ENCODE measurements at places on chromosomes 3 and 15.
A peak's percentile ranks its signal among the peaks of the same experiment; 100 is the strongest.

DNA sequence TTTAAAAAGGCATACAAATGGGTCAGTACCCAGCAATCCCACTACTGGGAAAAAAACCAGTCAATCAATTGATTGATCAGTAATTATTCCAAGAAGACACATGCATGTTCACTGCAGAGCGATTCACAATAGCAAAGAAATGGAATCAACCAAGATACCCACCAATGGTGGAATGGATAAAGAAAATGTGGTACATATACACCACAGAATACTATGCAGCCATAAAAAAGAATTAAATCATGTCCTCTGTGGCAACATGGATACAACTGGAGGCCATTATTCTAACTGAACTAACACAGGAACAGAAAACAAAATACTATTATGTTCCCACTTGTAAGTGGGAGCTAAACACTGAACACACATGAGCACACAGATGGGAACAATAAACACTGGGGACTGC lies 103.1 kb downstream of the DLG1 start:
- DNase-seq = no peak

DNA sequence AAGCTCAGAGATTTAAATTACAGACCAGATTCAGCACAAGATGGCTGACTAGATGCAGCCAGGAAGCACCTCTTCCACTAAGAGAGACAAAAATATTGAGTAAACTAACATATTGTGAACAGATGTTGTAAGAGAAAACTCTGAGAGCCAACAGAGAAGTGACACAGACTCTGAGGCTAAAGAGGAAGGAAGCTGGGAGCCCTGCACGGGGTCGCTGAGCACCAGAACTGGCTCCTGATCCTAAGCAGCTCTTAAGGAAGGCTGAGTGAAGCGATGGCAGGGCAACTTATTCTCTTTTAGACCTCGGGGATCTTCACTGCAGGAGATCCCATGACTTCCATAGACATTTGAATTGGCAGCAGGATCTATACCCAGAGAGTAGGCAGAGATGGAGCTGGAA lies 578.0 kb upstream of the GRM7 start:
- DNase-seq = no peak

DNA sequence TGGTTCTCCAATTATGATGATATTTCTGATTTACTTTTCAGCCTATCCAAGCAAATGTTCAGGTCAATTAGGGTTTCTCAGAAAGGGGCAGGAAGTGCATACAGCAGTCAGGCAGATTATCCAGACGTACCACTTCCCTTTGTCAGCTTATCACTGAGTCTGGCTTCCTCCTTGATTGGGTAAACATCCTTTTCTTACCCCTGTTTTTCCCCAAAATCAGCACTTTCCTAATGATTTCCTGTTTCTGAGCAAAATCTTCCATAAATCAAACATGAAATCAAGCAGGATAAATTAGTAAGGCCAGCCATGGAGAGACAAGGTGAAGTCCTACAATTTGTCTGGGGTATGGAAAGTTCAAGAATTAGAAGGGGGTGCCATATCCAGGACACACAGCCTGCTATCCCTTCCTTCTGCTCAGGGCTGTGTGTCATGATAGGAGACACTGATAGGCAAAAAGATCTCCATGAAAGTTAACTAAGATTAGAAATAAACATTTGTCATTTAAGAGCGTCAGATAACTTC lies 29.0 kb downstream of the ADIPOQ start:
- DNase-seq = no peak

GRCh38 chr3:75768303-75769017 lies 16.9 kb downstream of the ZNF717 start:
- no peak for DNase-seq

DNA sequence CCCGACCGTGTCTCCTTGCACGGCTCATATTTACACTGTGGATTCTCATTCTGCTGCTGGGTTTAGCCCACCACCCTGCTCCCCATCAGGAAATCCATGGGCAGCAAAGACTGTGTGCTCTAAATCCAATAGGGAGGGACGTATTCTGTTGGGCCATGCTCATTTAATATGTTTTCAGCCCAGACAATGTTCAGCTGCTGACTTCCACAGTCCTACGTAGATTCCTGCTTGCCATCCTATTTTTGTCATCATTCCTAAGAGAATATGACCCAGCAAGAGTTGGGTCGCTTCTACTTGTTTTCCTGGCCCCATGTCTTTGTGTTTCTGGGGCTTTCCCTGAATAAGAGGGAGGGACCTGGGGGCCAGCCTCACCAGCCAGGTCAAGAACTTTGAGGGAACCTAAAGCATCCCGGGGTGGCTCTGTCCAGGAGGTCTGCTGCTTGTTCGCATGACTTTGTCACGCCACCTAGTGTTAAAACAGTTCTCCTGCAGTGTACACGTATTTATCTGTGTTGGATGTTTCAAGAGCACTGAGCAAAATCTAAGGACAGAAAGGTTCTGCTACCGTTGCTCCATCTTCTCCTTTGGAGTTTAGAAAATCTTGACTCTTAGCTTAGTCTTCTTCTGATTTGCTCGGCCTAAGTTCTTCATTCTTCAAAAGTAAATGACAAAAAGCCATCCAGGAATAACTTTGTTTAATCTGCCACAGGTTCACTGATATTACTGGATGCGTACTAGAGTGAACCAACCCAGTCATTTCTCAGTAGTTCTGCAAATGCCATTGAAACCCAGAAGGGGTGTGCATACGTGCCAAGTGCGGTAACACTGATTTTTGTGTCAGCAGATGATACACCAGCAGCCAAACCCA lies 79.8 kb upstream of the NR2E3 start:
- DNase-seq = peak; percentile 21

DNA sequence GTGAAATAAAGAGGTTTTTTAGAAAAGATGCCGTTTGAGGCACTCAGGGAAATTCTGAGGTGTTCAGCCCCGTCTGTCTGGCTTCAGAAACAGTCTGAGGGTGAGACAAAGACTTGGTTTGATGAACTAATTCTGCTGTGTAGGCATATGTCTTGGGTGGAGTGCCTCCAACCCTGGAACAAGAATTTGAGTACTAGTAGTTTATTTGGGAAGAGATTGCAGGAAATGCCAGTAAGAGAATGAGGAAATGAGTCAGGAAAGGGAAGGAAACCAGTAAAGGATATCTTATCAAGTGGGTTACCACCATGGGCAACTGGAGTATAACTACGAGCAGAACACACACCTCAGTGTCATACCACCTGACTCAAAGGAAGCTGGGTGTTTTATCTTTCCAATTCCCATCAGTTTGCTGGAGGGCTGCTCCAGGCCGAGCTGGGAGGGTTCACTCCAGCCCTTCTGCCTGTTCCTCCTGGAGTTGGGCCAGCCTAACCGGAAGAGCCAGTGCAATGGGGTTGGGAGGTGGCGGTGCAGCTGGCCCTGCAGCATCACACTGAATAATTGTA lies 75.3 kb downstream of the TGFBR2 start:
- DNase-seq = no peak

DNA sequence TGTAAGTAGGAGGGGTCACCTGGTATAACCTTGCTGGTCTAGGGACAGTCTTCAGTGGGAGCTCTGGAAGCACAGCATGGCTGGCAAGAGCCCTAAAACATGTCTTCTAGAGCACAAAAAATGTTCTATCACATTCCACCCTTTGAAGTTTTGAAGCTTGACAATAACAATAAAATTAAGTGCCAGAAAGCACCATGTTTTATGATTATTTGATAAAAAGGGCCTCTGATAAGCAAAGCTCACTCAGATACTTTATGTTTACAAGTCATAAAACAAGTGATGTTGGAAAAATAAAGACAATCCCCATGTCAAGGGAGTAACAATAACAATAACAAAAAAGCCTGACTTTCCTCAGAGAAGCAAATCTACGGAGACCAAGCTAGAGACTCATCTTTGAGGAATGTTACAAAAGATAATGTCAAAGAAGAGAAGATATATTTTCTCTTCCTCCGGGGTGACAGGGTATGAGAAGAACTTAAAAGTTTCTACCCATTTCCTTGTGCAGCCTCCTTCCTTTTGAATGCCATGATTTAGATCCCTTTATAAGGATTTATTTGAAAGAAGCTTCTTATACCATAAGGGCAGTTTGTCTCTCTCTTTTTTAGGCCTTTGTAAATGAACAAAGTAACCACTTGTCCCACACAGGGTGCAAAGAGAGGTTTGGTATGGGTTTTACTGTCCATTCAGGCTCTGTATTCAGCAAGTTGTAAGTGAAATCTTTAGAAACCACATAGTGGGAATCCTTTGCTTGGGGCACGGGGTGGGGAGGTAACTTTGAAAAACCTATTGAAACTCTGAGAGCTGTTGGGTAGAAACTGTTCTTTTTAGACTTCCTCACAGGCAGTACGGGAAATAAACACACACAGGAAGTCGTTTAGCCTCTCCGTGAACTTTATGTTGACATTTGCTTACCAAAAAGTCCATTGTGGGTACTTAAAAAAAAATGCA lies 109.6 kb upstream of the RBMS3 start:
- no peak for DNase-seq

- peak; percentile 38 for DNase-seq
These were observed 357.5 kb downstream of the FOXP1 start for GRCh38 chr3:71225951-71226564.

GRCh38 chr3:102714567-102714966 lies 279.8 kb downstream of the ZPLD1 start:
- DNase-seq = no peak

DNA sequence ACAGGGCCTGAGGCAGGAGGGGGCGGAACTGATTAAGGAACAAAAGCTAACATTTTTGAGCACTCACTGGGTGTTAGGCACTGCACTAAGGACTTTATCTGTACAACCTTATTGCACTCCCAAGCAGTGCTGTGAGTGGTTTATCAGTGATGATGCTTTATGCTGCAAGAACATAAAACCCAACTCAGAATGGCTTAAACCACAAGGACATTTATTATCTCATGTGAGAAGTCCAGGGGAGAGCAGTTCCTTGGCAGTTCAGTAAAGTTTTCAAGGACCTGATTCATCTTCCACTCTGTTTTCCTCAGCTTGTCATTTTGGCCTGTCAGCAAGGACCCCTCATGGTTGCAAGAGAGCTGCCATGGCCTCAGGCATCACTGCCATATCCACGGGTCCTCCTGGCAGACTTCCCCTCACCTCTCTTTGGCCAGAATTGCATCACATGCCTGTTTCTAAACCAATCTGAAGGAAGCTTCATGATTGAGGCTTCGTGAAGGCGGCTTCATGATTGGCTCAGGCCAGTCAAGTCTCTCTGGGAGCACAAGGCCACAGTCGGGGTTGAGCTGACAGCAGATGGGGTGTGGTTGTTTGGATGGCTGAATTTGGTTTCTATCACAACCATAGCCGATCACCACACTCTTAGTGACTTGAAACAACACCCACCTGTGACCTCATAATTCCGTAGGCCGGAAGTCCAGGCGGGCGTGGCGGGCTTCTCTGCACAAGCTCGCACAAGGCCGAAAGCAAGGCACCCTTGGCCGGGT lies 15.8 kb downstream of the EFCC1 start:
- DNase-seq = no peak

- no peak for DNase-seq
These were observed 63.5 kb downstream of the FSIP1 start for GRCh38 chr15:39719109-39719508.

Data from stimulated activated CD4-positive, alpha-beta T cell treated with anti-CD3 and anti-CD28 coated beads, Interleukin-2, amount 100 ng/mL, for 24 hours (primary cell).